Left colon (tissue), 2 donors: ENCODE measurements at places on chromosomes 11 and 22.

DNA sequence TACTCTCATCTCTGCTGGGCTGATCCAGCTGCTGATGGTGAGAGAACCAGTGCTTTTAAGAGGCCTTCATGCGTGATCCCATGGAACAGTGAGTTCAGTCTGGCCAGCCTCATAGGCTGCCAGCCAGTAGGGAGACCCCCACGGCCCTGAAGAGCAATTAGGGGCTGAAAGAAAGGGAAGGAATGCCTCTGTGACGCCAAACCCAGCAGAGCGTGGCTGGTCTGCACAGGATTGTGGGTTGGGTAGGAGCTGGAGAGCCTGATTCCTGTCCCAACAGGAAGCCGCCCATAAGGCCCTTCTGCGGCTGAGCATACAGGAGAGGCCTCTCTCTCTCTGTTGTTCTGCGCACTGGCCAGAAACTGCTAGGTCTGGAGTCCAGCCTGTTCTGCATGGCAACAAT, 181.5 kb upstream of the E2F8 start:
- DNase-seq = no peak

DNA sequence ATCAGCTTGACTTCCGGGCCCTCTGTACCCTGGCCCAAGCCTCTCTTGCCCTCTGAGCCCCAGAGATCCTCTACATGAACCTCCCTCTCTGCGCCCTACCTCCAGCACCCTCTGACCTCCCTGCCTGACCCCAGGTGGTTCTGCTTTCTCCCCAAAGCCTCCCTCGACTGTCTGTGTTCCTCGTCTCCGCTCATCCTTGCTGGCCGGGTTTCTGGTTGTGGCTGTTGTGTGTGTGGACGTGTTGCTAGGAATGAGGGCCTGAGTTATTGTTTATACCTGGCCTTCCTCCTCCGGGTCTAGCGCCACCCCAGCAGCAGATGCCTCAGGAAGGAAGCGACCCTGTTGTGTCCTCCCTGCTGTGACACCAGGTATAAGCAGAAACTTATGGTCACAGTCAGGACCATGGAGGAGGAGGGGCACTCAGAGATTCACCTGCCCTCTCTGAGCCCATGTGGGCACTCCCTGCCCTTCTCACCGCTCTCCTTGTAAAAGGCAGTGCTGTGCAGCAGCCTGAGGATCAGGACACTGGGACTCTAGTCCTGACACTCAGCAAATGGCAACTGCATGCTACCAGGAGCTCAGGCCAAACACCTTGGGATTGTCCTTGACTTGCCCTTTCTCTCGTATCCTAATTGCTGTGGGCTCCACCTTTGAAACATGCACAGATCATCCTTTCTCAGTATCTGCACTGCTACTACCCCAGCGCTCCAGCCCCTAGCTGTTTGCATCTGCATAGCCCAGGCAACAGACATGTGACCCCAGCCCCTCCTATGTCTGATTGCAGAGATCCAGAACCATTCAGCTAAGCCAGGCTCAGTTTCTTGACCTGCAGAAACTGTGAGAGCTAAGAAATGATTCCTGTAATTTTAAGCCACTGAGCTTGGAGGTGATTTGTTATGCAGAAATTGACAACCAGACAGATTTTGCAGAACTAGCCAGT, 140.1 kb downstream of the ST3GAL4 start:
- DNase-seq = no peak

DNA sequence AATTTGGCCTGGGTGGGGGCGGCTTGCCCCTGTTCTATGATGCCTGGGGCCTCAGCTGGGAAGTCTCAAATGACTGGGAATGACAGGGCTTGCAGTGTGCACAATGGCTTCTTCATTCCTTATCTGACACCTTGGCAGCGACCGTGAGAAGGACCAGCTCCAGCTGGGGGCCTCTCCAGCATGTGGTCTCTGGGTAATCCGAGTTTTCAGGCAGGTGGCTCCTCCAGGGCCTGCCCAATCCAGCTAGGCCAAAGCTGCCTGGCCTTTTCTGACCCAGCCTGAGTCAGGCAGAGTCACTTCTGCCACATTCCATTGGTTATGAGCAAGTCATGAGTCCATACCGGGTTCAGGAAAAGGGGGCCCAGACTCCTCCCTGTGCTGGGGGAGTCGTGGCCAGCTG, 646.0 kb downstream of the OPCML start:
- no peak for DNase-seq

DNA sequence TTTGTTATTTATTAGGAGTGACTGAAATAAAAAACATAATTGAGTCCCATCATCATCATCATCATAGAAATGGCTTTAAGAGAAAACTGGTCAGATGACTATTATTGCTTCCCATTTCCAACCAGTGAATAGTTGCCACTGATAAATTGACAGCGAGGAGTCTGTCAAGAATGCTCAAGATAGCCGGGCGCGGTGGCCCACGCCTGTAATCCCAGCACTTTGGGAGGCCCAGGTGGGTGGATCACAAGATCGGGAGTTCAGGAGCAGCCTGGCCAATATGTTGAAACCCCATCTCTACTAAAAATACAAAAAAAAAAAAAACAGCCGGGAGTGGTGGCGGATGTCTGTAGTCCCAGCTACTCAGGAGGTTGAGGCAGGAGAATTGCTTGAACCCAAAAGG, 1.9 kb downstream of the WBP2NL start:
- no peak for DNase-seq

DNA sequence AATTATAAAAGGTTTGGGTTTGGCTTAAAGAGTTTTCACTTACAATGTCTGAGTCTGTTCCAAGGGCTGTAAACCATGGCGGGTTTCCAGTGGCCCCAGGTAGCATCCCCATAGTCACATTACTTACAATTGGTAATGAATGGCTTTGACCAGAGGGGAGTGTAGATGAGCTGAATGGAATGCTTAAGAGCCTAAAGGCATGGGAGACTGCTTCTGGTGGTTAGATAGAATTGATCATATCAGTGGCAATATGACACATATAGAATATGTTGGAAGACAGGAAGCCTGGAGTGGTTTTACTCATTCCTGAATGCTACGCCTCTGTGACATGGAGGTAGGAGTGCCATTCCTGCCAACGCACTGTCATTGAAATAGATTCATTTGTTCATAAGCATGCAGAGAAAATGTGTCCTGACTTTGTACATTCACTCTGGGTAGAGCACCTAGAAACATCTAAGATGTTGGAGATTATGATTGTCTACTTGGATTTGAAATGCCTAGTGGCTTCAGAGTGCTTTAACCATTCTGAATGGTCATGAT, 183.3 kb downstream of the BLID start:
- no peak for DNase-seq

DNA sequence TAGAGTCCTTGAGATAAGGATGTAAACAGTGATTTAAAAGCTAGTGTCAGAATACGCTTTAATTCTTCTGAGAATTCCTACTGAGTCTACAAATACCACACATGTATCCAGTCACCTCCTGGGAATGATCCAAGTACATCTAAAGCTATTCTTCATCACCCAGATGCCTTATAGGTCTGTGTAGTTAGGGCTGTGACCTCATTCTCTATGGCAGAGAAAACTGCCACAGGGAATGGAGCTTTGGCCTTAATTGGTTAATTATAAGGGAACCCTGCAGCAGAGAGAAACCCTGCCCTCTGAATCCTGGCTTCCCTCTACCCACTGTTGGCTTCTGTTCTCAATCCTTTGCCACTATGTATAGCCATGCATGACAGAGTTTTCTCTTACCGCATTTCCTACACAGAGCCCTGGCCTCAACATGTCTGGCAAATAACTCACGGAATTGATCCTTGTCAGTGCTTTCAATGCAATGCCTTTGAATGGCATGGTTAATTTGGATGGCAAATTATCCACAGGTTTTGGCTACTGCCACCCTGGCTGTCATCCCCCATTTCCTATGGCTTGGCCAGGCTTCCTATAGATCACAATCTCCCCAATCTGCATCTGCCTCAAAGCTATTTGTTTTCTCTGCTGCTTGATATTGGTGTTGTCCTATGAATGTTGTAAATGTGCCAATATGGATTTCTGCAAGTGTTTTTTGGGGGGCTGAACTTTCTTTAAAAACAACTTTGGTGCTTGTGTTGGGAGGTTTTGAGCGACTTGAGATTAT, 2.9 kb downstream of the DIXDC1 start:
- DNase-seq = no peak

DNA sequence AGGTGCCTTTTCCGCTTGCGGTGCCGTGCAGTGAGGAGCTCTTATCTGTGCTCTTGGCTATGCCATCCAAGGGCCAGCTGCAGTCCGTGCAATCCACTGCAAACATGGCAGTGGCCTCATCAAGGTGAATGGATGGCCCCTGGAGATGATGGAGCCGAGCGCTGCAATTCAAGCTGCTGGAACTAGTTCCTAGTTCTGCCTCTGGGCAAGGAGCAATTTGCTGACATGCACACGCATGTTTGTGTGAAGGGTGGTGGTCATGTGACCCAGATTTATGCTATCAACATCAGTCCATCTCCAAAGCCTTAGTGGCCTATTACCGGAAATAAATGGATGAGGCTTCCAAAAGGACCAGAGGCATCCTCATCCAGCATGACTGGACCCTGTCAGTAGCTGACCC, 3.1 kb upstream of the EHD1 start:
- no peak for DNase-seq

DNA sequence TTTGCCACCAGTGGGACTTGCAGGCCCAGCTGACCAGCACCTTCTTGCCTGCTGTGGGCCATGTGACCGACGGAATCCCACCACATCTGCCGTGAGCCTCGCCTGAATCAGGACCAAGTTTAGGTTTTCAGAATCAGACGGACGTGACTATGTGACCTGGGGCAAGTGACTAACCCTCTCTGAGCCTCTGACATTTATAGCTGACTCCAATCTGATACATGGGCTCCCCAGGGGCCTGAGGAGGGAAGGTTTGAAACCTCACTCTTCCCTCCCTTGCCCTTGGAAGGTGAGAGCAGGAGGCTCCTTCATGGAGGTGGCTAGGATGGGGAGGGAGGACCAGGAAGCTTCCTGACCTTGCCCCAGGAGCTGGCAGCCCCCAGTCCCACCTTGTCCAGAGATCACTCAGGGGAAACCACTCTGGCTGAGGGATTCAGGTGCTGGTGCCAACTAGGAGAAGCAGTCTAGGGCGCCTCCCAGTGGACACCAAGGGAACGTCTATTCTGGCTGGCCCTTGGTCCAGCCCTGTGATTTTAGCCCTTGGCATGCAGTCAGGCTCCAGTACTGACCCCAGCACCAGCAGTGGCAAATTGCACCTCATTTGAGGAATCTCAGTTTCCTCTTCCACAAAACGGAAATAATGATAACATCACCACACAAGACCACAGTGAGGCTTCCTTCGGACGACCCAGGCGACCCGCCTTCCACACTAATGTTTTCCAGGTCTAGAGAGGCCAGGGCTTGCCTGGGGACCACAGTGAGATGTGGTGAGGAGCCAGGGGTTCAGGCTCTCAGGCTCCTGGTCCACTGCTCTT, 47.2 kb upstream of the SYT7 start:
- DNase-seq = peak; percentile 55

DNA sequence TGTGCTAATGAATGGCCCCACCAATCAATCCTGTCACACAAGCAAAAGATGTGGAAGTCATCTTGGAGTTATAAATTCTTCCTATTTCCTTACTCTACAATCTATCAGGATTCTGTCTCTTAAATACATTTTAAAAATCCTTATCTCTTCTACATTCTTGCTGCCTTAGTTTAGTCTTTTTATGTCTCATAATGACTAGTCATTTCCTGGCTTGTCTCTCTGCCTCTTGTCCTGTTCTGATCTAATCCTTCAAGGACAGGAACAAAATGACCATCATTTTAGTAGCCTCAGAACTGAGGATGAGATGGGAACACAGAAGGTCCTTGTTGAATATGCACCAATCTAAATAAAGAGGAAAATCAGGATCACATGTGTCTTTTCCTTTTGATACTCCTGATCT, 56.6 kb upstream of the LIN7C start:
- no peak for DNase-seq

DNA sequence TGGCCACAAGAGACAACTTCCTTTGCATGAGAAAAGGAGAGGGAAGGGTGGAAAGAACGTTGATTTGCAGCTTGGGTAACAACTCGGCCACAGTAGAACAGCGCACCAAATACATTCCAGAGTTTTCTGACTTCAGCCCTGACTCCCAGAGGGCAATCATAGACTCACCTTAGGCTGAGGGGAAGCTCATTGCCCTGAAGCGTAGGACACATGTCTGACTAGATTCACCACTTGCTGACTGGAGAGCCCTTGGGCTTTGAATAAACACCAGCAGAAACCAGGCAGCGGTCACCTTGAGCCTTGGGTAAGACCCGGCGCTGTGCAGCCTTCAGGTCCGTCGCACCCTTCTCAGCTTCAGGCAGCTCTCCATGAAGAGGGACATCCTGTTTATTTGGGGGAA, 151.8 kb upstream of the GRIA4 start:
- DNase-seq = no peak

DNA sequence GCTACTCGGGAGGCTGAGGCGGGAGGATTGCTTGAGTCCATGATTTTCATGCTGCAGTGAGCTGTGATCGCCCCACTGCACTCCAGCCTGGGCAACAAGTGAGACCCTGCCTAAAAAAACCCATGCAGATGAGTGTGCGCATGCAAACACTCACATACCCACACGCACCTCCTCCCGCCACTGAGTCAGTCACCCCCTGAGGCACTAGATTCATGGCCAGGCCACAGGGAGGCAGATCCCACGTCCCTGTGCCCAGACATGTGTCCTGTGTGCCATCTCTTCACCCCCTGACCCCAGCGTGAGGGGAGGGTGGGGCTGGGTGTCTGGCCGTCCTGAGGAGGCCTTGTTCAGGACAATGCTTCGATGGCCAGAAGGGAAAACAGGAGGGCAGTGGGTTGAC, 15.5 kb downstream of the RELT start:
- DNase-seq = no peak

DNA sequence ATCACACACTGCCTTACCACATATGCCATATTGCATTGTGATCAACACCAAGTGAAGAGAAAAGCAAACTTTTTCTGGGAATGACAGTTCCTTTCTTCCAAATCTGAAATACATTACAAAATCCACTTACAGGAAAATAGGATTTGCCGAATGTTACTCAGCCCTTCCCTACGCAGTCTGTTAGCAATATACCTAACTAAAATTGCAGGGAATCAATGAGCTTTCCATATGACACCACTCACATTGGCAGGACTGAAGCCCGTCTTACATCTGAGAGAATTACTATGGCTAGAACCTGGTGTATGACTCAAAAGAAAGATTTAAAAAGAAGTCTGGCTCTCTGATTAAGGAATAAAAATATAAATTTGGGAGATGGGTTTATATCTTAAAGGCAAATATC, 136.0 kb downstream of the LRRC4C start:
- no peak for DNase-seq

DNA sequence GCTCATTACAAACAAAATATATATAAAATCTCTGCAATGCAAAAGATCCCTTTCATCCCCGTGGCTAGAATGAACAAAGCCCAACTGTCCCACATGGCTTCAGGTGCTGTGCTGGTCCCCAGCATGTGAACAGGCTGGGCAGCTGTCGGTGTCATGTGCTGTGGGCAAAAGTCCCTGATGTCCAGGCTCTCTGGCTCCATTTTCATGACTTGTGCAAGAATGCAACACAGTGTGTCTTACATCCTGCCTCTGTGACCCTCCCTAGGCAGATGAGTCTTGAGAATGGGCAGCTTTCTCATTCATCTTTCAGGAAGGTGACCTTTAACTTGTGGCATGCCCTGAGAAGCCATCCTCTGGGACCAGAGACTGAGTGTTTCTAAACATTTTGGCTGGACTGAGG, 14.5 kb downstream of the GUCD1 start:
- DNase-seq = no peak
